Stimulated activated CD4-positive, alpha-beta T cell treated with anti-CD3 and anti-CD28 coated beads, Interleukin-1b, Interleukin-23, amount 100 ng/mL, for 1 hour (primary cell): ENCODE measurements at places on chromosomes 4 and X.
A peak's percentile ranks its signal among the peaks of the same experiment; 100 is the strongest.

- no peak for DNase-seq
Observed at GRCh38 chr4:141002323-141002805, 130.9 kb downstream of the RNF150 start.

- no peak for DNase-seq
Observed at GRCh38 chr4:149441338-149441737, 374.3 kb downstream of the IQCM start.

- no peak for DNase-seq
Observed at GRCh38 chrX:8413279-8413678, 51.4 kb upstream of the VCX3B start.

- DNase-seq, result no peak
Observed at GRCh38 chr4:2478229-2478628, 9.3 kb downstream of the RNF4 start.

DNA sequence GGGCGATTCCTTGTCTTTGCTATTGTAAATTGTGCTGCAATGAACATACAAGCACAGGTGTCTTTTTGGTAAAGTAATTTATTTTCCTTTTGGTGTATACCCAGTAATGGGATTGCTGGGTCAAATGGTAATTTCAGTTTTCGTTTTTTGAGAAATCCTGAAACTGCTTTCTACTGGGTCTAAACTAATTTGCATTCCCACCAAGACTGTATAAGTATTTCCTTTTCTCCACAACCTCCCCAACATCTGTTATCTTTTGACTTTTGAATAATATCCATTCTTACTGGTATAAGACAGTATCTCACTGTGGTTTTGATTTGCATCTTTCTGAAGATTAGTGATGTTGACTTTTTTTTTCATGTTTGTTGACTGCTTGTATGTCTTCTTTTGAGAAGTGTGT, 2506.0 kb downstream of the PCDH7 start:
- DNase-seq, result no peak

GRCh38 chrX:11770320-11770719, 12.3 kb downstream of the MSL3 start:
- peak; percentile 9 for DNase-seq

GRCh38 chr4:148514581-148514980, 72.4 kb upstream of the NR3C2 start:
- DNase-seq, result no peak

DNA sequence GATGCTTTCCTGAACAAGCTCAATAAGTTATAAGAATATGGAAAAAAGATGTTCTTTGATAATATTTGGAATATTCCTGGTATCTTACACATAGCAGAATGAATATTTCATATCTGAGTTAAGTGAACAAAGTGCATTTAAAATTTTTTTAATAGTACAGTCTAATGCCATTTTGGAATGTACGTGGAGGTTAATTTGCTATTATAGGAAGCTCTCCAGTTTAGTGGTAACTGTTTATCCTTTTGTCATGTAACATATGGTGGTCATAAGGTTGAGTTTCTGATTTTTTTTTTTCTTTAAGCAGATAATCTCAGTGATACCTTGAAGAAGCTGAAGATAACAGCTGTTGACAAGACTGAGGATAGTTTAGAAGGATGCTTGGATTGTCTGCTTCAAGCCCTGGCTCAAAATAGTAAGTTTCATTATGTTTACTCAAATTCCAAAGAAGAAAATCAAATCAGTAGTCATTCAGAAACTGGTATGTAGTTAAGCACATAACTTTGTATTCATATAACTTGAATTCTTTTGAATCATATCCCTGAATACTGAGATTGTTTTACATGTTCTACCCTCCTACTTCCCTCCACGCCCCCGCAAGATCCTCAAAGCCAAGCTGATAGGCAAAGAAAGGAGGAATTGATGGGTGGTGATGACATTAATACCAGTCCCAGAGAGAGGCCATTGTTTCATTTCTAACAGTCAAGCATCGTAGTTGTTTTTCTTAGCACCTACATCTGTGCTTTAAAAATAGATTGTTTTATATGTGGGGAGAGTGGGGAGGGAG, 32.1 kb downstream of the RAP1GDS1 start:
- no peak for DNase-seq

DNA sequence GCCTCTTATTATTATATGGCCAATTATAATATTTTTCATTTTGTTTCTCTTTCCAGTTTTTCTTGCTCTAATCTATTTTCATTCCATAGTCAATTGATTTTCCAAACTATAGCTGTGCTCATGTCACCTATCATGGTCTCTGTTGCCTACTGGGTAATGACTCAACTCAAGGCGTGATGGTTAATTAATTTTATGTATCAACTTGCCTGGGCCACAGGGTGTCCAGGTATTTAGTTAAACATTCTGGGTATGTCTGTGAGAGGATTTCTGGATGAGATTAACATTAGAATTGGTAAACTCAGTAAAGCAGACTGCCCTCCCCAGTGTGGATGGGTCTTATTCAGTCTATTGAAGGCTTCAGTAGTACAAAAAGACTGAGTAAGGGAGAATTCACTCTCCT, 9.9 kb downstream of the FHIP1A start:
- DNase-seq, result no peak

DNA sequence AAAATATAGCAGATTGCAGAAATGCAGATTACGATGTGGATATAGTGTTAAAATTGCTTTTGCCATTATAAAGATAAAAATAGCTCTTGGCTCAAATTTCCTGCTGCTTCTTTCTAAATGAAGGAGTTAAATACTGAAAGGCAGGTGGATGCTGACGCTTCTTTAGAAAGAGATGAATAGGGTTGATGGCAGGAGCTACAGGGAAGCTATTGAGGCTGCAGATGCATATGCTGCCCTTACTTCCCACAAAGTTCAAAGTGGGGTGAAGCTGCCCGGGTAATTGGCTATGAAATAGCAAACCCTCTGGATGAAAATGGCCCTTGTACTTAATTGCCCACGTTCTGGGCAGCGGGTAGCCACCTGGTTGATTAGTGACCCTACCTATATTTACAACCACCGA, 379.5 kb downstream of the ZIC3 start:
- DNase-seq, result no peak

DNA sequence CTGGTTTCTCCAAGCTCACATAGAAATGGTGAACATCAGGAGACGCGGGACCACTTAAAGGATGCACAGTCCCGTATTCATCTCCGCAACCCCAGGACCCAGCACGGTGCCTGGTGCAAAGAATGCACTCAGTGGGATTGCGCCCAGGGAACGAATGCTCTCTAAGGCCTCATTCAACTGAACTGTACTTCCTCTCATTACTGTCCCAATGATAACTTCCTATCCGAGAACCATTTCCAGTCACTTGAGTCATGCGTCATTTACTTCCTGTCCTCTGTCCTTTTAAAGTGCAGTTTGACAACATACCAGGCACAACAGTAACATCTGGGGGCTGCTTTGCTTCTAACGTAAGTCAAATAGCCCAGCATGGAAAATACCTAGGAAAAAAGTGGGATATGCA, 75.7 kb downstream of the RBM47 start:
- no peak for DNase-seq

GRCh38 chr4:101707596-101707995, 82.9 kb upstream of the BANK1 start:
- no peak for DNase-seq

DNA sequence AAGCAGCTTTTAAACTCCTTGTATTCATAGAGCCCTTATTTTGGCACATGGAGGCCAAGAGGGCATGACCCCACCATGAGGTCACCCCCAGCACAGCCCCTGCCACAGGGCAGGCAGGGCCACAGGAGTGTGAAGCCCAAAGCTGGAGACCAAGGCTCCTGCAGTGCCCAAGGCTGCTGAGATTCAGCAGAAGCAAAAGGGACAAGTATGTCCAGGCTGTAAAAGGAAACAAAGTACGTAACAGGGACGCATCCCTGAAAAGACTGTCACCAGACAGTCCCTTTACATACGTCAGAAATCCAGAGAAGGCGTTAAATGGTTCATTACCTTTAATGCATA, 18.9 kb downstream of the GAK start:
- no peak for DNase-seq

- no peak for DNase-seq
Observed at GRCh38 chr4:68283714-68284113, 38.2 kb upstream of the TMPRSS11B start.

- no peak for DNase-seq
Observed at GRCh38 chrX:154979629-154980028, 42.9 kb downstream of the F8 start.
